Activated T-cell treated with anti-CD3 and anti-CD28 coated beads for 4 hours (primary cell): ENCODE measurements at places on chromosomes 3 and 15.
A peak's percentile ranks its signal among the peaks of the same experiment; 100 is the strongest.

DNA sequence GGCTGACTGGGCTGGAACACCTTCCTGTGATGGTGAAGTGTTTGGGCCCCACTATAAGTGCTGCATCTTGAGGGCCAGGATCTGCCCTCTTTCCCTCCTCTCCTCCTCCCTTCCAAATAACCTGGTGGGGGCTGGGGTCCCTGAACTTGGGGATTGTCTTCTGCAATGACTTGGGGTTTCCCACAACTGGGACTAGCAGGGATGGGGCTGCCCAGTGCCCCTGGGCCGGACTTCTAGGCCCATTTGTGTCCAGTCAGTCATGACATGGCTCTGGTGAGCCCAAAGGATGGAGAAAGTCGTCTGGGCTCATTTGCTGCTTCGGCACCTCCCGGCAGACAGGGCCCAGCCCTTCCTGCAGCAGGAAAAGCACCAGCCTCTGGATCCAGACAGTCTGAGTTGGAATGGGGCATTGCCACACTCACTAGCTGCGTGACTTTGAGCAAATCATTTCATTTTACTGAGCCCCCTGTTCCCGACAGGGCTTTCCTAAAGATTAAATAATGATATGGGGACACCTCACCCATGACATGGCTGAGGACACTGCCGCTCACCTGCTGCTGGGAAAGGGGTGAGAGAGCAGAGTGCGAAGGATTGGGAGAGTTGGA is 113.2 kb downstream of the DNAJB8 start:
- no peak for DNase-seq

DNA sequence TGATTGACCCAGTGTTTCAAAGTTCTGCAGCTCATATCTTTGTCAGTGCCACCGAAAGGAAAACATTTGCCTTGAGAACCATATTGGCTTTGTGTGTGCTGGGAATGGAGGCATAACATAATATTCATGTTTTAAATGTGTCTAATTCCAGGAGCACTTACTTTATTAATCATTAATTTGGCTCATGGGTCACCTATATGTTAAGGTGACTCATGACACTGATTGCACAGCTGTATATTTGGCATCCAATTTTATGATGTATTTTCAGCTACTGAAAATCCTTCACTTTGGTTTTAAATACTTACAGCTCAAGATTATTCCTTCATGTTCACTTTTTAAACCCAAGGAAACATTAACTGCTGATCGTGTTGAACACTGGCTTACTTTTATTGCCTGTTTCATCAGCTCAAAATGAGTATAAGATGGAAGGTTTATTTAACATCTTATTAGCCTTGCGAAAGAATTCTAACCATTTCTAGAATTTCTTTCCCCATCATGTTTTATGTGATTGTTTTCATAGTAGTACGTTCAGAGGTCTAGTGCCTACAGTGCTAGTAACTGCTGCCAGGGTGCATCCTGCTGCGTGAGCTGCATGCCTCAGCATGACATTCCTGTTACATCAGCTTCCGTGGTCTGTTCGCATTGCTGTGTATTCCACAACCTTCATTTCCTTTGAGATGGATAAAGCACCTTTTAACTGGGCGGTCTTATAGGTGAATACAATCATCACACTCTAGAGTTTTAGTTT is 63.7 kb downstream of the LRCH3 start:
- no peak for DNase-seq

DNA sequence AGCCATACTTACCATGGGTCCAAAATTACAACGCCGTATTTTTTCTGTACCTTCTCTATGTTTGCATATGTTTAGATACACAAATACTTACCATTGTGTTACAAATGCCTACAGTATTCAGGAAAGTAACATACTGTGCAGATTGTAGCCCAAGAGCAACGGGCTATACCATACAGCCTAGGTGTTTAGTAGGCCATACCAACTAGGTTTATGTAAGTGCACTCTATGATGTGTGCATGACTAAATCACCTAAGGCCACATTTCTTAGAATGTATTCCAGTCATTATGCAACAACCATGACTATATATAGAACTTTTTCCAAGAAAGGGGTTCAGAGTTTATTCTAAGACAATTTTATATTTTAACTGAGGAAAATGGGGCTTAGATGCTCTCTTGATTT is 411.7 kb downstream of the MAGI1 start:
- no peak for DNase-seq

DNA sequence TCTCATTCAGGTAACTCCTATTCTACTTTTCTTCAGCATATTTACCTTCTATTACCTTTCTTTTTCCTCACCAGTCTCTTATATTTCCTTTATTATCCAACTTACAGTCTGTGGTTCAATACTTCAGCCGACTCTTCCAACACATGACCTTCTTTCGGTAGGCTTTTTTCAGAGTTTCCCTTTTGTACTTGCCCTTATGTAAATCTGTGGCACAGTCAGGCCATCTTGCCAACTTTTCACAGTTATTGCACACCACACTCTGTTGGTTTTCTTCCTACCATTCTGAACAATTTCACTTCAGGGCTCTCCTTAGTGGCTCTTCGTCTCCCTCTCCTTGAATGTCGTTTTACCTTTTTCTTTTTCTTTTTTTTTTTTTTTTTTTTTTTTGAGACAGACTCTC is 427.8 kb downstream of the LPP start:
- DNase-seq = no peak

- no peak for DNase-seq
These were observed 119.3 kb upstream of the NR2E3 start for GRCh38 chr15:71691081-71691457.

DNA sequence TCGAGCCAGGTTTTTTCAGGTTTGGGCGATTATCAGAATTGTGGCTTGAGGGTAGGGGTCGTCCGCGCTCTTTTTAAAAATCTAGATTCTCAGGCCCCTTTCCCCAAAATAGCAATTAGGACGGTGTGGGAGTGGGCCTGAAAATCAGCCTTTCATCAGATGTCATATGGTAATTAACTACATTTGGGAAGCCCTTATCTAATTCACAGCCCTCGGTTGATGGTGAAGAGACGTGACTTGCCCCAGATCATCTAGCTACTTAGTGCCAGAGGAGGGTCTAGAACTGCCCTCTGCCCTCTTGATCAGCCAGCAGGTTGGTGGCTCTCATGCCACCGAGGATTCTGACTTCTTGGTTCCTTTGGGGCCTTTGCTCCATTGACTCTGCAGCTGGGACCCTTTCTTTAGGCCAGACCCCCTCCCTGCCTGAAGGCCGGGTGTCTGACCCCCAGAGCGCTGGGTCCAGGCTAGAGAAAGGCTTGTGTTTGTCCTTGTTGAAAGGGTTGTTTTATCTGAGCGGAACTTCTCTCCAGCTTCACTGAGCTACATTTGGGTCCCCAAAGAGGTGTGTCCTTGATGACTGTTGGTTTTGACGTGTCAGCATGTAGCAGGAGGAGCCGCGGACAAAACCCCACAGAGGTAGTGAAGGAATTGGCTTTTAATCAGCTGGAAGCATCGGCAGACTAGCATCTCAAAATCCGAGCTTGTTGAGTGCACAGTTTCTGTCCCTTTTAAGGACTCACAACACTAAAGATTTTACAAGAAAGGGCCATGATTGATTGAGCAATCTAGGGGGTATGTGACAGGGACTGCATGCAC is 857 bp downstream of the AEN start:
- DNase-seq = peak; percentile 39

DNA sequence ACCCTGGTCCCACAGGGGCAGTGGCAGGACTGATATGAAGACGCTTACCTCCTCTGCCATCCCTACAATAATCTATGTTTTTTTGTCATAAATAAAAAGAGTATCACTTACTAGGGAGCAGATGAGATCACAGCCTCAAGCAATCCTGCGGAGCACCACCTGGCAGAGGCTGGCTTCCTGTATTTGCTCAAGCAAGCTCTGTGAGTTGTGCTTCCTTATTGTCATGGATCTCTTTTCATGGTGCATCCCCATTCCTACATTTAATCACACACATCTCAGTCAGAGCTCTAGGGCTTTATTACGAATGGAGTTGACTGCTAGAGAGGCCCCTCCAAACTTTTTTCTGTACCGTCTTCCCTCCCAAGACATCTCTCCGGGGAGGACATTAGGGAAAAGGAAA is 186.0 kb downstream of the UBE2E2 start:
- DNase-seq = no peak

- DNase-seq = no peak
These were observed 15.9 kb downstream of the PPM1L start for GRCh38 chr3:160771811-160772459.

DNA sequence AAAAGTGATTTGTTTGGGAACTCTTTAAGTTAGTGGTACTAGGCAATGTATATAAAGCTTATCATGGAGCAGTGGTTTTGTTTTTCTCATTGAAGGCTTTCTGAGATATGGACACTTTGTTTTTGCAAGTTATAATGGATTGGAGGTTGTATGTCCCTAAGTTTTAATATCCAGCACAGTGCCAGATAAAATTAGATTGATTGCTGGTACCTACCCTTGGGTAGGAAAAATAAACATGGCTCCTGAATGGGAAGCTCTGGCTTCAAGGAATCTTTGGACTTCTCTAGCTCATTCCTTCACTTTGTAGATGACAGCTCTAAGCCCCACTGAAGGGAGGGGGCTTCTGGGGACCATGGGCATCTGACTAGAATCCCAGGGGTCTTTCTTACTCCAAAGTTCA is 81.8 kb upstream of the SKOR1 start:
- DNase-seq = no peak

GRCh38 chr3:34260271-34261000 is 462.0 kb downstream of the PDCD6IP start:
- no peak for DNase-seq

- DNase-seq = no peak
These were observed 442.8 kb downstream of the FGF12 start for GRCh38 chr3:192284443-192285072.

GRCh38 chr3:152742368-152743347 is 92.3 kb upstream of the P2RY1 start:
- no peak for DNase-seq

- no peak for DNase-seq
These were observed 357.2 kb downstream of the CLSTN2 start for GRCh38 chr3:140292170-140292569.
